Lower lobe of right lung (tissue), 2 donors: ENCODE measurements at places on chromosomes 12 and 14. TPM values are rescaled to one million over a fixed set of nuclear protein-coding genes. Genes with fewer than 3 reads are reported as not detected.
A peak's percentile ranks its signal among the peaks of the same experiment; 100 is the strongest.

The SOX5 gene
- 14.0 TPM for total RNA-seq

The OR6C74 gene
- total RNA-seq, result not detected

The HSPA2 gene
- total RNA-seq, result 11.4 TPM

The HOXC10 gene
- total RNA-seq, result not detected

The DDN gene
- not detected for total RNA-seq

The PLXNC1 gene
- total RNA-seq, result 28.0 TPM

The DAO gene
- total RNA-seq, result not detected

The CD163L1 gene
- 4.5 TPM for total RNA-seq

The NANOG gene
- total RNA-seq, result not detected

The CLEC4A gene
- total RNA-seq, result 14.1 TPM

The GPX2 gene
- not detected for total RNA-seq

The PTCSC3 gene
- total RNA-seq, result 1.5 TPM

- no peak for DNase-seq
Measured at GRCh38 chr12:67981287-67982162, 7.7 kb upstream of the IFNG-AS1 start.

DNA sequence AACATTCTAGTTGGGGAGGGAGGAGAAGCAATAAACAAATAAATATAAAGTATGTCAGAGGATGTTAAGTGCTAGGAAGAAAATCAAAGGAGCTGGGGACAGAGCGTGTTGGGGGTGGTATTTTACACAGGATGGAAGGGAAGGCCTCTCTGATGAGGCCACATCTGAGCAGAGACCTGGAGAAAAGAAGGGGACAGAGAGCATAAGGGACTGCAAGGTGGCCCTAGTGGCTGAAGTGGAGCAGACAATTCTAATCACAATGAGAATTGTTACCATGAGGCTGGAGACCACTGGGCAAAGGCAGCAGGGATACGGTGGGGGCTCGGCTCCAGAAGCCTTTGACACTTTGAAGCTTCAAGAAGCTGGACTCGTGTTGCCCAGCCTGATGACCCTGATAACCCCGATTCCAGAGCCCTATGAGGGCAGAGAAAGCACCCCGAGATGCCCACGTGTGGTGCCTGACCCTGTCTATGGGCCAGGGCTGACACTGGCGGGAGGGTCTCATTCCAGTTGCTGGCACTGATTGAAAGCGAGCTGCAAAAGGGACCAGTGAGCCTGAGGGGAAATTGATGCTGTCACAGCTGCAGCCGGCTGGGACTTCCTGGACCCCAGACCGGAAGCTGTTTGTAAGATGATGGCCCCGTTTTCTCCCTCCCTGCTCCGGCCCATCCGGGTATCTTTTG, 169.1 kb downstream of the RBM19 start:
- no peak for DNase-seq

DNA sequence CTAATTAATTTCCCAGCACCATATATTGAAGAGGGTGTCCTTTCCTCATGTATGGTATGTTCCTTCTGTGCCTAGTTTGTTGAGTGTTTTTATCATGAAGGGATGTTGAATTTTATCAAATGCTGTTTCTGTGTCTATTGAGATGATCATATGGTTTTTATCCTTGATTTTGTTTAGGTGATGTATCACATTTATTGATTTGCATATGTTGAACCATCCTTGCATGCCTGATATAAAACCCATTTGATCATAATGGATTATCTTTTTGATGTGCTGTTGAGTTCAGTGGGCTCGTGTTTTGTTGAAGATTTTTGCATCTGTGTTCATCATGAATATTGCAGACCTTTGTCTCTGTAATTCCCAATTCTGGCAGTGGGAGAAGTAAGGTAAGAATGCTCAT, 44.6 kb downstream of the RASSF8 start:
- no peak for DNase-seq

- no peak for DNase-seq
Measured at GRCh38 chr14:95157048-95157326, 342 bp downstream of the DICER1 start.

DNA sequence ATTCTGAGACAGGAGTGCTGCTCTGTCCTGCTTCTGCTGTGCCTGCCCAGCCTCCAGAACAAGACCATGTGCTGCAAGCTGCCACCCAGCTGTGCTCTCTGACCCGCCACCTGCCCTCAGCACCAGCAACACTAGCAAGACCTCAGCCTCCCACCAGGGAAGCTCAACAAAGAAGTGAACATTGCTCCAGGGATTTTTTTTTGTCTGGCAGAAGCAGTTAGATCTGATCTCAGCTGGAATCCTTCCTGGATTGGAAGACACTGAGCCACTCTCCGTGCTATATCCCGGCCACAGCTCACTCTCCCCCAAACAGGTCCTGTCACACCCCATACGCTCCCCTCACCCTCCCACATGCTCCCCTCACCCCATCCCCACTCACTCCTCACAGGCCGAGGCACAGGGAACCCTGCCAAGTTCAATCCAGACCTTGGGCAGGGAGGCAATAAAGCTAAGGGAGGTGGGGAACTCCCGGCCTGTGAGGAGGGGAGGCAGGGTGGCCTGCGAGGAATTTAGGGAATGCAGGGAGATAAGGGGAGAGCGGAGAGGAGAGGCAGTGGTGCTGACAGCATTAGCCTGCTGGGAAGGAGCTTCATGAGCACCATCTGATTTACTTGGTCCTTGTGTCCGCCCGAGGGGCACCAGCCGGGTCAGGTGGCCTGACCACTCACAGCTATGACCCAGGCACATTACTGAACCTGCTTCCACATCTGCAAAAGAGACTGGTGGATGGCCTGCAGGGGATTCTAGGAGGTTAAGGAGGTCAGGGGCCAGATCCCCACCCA, 29.7 kb downstream of the CCDC85C start:
- peak; percentile 64 for DNase-seq

- DNase-seq, result no peak
Measured at GRCh38 chr12:78566456-78566855, 298.1 kb upstream of the SYT1 start.

DNA sequence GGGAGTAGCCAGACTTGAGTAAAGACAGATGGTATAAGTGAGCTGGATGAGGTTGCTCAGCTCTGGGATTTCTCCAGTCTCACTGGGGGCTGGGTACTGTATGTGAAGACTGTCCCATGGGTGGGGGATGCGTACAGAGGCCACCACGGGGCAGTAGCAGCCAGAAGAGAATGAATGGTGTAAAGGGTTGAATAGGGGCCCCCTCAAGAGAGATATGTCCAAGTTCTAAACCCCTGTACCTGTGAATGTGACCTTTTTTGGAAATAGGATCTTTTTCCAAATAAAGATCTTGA, 21.8 kb upstream of the BCDIN3D start:
- no peak for DNase-seq

- no peak for DNase-seq
Measured at GRCh38 chr12:53414756-53415417, 8.8 kb upstream of the AMHR2 start.

DNA sequence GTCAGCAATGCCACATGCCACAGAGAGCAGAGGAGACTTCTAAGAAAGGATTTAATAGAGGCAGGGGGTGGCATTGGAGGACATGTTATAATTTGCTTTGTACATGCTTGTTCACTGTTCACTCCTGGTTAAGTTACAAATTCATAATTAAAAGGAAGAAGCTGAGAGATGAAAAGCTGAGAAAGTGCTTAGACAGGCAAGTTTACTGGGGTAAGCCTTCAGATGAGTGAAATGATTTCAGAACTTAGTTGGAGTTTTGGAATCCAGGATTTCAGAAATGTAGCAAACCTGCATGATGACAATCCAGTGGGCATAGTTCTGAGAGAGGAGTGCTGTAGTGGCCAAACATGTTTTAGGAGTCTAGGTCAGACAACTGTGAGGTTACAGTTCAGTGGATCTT, 67.3 kb upstream of the FBXO33 start:
- DNase-seq, result no peak

DNA sequence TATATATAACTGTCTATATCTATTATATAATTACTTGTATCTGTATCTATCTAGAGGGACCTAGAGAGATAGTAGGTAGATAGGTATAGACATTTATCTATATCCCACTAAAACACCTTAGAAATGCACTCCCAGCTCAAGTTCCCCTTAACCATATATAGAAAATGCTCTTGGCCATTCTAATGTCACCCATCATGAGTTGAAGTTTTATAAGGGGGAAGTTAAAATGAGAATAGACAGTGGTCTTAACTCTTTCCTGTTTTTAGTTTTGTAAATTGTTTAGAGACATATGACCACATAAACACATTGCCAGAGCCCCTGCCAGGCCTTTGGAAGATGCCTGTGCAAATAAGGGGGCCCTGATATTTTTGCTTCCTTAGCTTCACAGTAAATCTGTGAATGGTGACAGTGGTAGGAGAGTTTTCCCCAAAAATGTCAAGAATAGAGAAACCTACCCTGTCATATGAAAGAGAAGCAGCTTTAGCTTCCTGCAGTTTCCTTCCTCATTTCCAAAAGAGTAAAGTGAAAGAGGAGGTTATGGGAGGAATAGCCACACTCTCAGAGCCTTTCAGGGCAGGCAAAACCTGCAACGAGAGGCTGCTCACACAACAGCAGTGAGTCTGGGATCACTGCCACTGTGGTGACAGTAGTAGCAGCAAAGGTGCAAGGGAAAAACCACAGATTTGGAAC, 45.5 kb downstream of the MGST1 start:
- no peak for DNase-seq

- no peak for DNase-seq
Measured at GRCh38 chr14:79016828-79017505, 846.8 kb downstream of the NRXN3 start.

DNA sequence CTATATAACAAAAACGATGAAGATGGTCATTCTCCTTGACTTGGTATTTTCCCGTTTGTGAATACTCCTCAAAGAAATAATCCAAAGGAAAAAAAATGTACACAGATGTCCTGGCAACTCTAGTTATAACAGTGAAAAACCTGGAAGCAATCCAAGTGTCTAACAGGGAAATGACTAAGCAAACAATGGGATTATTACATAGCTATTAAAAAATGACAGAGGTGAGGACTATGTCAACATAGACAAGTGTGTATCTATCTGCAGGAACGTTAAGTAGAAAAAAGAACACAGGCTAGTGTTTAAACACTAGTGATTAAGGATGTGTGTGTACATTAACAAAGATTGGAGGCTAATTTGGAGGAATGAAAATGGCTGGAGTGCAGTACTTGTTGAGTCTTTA, 5.9 kb upstream of the APOLD1 start:
- DNase-seq, result no peak

DNA sequence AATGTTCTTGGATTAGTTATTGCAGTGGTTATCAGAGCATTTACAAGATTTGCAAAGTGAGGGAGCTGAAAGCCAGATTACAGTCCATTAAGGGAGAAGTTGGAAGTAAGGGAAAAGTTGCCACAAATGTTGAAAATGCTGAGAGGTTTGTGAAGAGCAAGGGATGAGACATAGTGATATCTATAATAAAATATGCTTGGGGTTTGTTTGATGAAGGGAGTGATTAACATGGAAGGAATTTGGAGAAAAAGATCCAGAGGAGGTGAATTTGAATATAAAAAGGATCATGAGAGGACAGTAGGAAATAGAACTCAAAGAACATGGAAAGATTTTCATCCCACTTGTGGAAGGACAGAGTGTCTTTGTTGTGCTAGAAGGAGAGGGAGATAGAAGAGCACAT, 19.3 kb upstream of the CCER1 start:
- no peak for DNase-seq

DNA sequence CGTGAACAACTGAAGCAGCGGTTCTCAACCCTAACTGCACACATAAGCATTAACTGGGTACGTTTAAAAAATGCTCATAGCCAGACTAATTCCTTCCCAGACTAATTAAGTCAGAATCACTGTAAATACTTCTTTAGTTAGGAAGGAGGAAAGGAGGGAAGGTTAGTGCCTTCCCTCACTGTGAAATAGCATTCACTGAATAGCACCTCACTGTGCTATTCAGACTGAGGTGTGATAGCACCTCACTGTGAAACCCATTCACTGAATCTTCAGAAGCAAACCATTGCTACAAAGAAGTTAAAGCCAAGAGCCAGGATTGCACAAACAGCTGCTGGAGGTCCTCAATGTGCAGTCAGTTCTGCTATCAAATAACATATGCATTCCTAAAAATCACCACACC, 58.8 kb downstream of the RTN1 start:
- DNase-seq, result no peak
